AG09319 (cell line): ENCODE measurements at places on chromosomes 3 and 15.

DNA sequence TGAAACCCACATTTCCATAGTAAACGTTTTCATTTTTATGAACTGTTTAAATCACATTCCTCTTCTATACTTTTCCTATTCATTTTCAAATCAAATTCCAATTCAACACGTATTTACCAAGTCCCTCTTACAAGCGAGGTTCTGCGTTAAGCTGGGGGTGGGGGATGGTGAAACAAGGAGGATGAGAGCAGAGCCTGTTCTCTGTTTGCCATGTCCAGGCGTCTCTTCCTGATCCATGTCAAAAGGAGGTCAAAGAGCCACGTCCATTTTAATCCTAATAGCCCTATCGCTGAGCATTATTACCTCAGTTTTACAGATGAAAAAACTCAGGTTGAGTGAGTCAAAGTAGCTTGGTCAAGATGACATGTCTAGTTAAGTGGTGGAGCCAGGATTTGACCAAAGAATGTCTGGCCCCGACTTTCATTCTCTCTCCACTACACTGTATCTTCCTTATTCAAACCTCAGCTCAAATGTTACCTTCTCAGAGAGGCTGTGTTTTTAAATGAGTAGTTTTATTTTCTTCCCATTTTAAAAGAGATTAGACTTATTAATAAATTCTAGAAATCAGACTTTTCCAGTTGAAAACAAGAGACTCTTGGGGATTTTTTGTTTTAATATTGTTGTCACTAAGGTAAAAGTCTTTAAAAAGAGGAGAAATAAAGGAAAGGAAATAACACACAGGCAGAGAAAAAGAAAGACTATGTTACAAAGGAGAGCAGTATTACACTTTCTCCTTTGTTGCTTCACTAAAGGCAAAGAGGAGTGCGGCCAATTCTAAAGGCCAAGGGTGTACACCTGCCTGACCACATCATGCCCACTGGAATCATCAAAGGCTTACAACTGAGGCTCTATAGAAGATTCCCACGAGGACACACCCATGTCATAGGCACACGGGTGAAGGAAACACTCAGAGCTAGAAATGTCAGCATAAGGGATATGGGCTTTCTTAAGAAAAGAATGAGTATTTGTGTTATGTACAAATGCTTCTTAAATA, 42.4 kb downstream of the MYO5A start:
- DNase-seq = no peak

GRCh38 chr3:113947372-113948014, at the start of gene ZDHHC23:
Gene ZDHHC23, plus strand, starts transcription at chr3:113948013. Its CDS starts 790 bp downstream, at chr3:113948803.
- DNase-seq = no peak

DNA sequence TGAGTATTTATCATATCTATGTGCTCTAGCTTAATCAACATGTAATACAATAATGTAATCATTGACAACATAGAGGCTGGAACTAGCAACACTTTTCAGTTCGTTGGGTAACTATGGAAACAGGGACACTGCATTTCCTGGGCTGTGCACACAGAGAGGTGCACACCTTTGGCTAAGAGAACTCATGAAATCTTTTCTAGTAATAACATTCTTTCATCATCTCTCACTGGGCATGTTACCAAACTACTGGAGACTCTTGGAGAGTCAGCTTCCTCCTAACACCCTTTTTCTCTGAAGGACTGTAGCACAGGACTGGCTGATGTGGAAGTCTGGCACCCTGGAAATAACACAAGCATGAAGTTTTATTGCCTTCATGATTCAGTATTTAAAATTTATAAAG, 135.6 kb downstream of the KCNMB2 start:
- no peak for DNase-seq

- no peak for DNase-seq
Observed at GRCh38 chr3:50194903-50195500, 3.6 kb downstream of the GNAT1 start.

DNA sequence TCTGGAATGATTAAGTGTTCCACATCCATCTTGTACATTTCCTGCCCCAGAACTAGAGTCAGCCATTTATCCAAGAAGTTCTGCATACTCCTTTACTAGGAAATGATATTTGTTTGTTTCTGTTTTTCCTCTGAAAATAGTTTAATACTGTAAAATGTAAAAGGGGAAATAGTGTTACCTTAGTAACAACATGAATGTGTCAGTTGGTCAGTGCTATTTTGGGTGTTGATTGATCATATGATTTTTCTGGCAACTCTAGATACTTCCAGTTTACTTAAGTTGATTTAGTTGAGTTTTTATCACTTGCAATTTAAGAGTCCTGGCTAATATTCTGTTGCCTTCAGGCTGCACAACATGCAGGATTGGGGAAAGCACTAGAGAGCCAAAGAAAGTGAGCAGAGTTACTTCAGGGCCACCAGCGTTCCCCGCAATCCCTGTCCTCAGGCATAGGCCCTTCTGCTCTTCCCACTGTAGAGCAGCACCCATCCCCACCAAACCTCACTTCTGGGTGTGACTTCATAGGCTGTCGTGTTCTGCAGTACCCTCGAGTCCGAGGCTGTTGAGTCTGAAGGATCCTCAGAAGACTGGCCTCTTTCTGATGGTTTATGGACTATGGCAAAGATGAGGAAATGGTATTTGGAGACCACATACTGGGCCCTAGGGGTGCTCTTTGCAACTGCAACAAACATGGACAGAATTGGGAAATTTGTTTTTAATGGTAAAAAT, 69.0 kb downstream of the CHD2 start:
- no peak for DNase-seq

DNA sequence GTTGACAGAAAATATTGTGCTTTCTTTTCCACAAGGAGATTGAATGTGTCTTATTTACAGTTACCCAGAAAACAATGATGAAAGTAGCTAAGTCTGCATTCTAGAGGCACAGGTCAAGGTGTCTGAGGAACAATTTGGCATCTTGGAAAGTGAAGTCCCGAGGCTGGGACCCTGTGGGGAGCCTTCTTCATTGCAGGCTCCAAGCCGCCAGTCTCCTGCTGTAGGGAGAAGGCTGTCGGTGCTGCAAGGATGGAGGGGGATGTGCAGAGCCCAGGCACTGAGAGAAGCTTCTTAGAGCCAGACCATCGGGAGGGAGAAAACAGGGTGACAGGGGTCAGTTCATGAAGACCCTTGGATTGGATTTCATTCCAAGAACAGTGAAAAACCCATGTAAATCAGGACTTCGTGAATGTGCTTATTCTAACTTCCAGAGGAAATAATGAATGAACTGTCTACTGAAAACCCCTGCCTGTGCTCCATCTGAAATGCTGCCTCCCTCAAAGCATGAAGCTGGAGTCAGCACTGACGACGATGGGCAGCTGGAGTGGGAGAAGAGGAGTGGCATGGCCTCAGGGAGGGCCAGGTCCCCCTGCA, 25.2 kb upstream of the NSMCE3 start:
- DNase-seq = no peak

- peak; percentile 57 for DNase-seq
Observed at GRCh38 chr3:114093596-114093995, 37.1 kb downstream of the QTRT2 start.

GRCh38 chr3:151925876-151926275, 52.4 kb downstream of the SUCNR1 start:
- no peak for DNase-seq

DNA sequence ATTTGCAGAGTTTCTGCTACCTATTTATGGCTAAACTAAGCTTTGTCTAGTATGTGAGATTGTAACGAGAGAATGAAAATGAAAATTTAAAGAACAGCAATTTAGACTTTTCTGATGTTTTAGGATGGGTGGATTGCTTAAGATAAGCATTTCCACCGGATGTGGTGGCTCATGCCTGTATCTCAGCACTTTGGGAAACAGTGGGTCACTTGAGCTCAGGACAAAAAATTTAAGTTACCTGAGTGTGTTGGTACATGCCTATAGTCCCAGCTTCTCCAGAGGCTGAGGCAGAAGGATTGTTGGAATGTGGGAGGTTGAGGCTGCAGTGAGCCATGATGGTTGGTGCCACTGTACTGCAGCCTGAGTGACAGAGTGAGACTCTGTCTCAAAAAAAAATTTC, 3.3 kb downstream of the PPP4R2 start:
- no peak for DNase-seq

DNA sequence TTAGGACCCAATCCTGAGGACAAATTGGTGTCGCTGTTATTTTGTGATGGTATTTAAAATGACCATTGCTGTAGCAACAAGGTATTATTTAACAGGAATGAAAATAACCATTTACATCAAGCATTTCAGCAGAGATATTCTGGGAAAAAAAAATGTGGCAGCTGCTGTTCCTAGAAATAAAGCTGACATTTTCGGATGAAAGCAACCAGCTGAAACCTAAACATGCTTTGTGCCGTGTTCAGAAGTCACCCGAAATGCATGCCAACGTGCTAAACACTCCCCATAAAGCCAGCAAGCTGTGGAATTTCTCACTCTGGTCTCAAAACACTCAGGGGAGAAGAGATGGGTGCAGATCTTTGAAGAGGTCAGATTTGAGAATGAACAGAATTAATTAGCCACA, 31.5 kb upstream of the TAFA4 start:
- DNase-seq = no peak

DNA sequence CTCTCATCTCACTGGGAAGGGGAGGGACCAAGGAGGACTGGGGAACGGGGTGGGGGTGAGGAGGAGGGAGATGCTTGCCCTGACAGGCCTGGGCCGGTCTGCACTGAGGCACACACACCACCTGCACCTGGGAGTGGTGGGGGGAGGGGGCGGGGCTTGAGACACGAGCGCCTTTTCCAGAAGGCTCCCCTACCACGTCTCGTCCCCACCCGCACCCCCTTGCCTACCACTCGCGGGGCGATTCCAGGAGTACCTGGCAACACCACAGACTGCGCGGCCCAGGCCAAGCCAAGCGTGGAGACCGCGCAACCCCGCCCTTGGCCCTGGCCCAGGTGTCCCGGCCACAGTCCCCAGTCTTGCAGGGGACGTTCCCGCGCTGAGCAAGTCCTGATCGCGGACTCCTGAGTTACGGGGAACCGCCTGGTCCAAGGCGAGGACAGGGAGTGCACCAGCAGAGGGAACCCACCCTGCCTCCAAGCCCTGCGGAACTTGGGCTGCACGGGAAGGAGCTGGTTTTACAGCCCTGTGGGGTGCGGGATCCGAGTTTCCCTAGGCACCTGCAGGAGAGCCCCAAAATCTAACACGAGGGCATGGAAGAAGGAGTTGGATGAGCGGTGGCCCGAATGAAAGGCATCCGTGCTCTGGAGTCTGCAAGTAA, 68.1 kb upstream of the SH3GL3 start:
- DNase-seq = no peak

GRCh38 chr3:101509281-101509680, 3.7 kb downstream of the SENP7 start:
- DNase-seq = no peak

- DNase-seq = no peak
Observed at GRCh38 chr15:77418966-77419835, 703 bp downstream of the PEAK1 start.

- DNase-seq = no peak
Observed at GRCh38 chr3:107634099-107634489, 111.3 kb downstream of the BBX start.

GRCh38 chr15:67701669-67702068, 123.6 kb upstream of the SKOR1 start:
- no peak for DNase-seq

DNA sequence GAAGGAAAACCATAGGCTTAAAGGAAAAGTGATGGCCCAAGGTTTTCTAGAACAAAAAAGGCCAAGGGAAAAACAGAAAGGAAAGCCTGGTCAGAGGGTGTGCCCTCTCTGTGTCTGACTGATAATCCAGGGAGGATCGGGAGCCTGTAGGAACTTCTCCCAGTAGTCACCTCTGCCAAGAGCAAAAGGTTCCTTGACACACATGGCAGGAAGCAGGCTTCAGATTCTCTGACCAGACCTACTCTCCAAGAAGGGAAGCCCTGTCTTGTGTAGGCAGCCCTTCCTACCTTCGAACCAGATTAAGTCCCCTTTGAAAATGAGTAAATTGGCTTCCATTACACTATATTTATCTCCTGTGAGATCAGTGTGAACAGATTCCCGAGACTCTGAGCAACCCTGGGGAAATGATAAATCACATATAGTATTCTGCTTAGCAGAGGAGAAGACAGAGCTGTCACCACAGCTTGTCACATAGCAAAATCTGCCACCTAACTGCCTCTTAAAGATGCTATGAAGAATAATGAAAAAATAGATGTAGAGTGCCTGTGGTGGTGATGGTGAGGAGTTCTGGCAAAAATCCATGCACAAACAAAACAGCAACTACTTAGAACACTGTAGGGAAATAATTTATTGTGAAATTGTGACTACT, 38.8 kb downstream of the PARP14 start:
- DNase-seq = no peak

DNA sequence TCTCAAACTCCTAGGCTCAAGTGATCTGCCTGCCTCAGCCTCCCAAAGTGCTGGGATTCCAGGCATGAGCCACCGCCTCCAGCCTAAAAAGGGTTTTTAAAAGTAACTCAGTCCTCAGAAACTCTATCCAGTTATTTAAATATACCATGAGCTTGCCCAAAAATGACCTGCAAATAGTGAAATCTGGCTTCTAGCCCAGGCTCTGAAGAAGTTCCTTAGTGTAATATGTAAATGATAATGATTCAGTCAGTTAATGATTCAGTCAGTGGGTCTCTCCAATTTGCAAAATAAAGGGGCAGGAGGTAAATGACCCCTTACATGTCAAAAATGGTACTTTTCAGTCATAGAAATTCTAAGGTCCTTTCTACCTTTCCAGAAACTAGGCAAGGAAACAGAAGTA, 28.8 kb downstream of the LRRC2 start:
- DNase-seq = no peak

DNA sequence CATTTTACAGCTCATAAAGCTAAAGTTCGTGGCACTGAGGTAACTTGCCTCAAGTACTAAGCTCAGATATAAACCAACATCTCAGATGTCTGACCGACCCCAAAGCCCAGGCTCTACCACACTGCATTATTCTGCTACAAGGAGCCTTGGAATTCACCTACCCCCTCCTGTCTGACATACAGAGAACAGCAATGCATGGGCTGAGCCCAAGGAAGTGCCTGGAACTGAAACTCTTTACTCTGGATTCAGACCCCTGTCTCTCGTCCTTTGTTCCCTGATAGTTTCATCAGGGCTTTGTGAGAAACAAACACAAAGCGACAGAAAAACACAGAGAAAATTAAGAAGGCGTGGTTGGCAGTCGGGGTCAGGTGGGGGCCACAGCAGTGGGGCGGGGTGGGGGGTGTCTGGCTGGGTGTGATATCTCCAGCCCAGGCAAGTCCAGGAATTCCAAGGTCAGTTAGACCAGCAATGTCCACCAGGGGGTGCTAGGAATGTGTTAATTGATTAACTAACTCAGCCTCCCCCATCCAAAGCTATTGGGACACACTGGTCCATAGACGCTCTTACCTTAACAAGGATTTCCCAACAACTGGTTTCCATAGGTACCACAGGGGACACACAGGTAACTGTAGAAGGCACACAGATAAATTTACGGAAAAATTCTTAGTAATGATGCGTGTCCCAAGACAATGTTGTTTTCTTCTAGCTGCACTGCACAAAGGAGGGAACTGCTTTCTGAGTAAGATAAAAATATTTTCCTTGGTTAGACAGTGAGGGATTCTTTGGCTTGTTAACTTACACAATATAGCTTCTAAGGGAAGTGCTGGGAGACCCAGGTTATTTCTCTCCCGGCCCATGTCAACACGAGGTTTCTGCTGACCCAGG, 18.8 kb upstream of the SSUH2 start:
- peak; percentile 20 for DNase-seq

GRCh38 chr15:100890850-100891249, 11.2 kb downstream of the ALDH1A3 start:
- DNase-seq = no peak
